ENCODE measurements at places on chromosomes 5 and 9.

GRCh38 chr5:118095115-118095514, 893.2 kb downstream of the DTWD2 start:
- no peak for DNase-seq

DNA sequence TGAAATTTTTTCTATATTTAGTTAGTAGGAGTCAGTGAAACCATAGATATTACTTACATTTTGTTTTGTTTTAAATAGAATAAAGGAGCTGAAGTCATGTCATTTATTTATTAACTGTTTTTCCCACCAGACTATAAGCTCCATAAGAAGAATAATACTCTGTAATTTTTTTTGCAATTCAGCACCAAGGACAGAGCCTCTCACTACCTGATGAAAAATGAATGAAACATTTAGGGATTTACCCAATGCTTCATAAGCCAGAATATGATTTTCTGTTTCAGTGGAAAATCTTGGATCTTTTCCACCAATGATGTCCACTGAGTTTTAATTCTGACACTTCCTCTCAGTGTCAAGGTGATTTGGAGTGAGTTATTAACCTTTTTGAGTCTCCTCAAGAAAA, 624.9 kb upstream of the GRAMD2B start:
- no peak for DNase-seq

DNA sequence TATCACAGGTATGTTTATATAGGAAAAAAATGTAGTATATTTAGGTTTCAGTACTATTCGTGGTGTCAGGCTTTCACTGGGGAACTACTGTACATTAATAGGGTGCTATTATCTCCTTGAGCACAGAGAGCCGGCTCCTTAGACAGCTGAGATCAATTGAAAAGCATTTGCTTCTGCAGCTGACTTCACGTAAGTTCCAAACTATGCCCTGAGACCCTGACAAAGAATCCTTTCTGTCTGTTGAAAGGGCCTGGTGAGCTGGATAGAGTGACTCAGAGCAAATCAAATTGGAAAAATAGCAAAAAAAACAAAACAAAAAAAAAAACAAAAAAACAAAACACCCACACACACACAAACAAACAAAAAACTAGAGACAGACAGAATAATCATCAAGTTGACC, 652.0 kb downstream of the MTRR start:
- DNase-seq: no peak

GRCh38 chr9:35501946-35502345, 12.0 kb downstream of the RUSC2 start:
- DNase-seq: no peak

DNA sequence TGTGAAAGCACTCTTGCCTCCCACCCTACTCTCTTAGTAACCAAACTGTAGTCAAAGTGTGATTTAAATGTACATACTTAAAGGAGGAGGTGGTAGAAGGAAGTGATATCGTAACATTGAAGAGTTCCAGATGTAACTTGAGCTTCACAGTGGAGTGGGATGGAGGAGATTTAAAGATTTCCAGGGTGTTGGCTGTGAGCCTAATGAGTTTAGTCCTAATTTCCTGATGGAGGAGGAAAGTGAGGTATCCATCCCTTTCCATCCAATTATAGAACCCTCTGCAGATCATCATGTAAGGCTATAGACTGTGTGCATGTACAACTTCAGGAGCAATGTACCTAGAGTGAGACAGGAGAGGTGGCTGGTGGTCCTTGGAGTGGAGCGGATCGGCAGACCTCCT, 1163.9 kb upstream of the SEMA6A start:
- DNase-seq: no peak

GRCh38 chr5:148732692-148733091, 78.4 kb upstream of the HTR4 start:
- no peak for DNase-seq

- DNase-seq: no peak
Observed at GRCh38 chr9:100322954-100323536, 29.7 kb downstream of the TEX10 start.

- DNase-seq: no peak
Observed at GRCh38 chr5:132243366-132243977, 14.0 kb upstream of the PDLIM4 start.

- DNase-seq: no peak
Observed at GRCh38 chr5:124614105-124614504, 132.3 kb downstream of the ZNF608 start.

DNA sequence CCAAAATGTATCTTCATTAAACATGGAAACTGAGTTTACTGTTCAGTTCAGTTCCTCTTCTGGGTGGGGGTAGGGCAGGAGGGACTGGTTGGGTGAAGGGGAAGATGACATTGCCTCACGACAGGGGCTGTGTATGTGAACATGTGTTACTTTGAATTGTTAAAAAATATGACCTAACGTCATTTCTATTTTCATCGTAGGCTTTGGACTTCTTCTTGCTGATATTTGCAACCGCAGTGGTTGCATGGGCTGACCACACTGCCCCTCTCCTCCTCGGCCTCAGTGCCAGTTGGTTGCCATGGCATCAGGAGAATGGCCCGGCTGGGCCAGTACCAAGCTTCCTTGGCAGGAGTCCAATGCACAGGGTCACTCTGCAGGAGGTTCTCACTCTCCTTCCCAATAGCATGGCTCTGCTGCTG, 41.5 kb downstream of the HACD4 start:
- DNase-seq: no peak

DNA sequence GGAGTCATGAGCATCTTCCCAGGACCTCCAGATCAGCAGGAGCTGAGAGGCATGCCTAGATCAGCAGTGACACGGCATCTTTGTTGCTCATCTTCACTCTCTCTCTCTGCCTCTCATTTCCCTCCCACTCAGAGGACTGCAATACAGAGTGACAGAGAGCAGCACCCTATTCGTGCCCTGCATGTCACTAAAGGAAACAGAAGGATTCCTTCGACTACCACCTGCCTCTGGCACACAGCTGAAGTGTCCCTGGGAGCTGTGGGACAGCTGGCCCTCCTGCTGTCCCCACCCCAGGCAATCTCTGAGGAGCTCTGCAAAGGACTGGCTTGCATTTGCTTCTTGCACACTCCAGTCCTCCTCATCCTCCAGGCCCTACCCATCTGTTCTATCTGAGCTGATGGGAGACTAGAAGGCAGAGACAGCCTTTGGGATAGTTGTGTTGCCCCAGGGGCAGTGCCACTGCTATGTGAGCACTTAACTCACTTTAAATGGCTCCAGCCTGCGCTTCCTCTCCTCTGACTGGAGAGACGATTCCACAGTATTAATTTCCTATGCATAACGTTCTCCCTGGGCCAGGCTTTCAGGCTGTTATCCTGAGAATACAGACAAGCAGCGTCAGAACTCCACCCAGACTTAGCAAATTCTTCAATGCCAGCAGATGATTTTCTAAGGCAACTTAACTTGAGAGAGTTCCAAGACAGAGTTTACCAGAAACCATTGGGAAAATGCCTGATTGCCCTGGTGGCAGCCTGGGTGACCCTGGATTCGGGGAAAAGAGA, 167.6 kb upstream of the MAP1B start:
- no peak for DNase-seq

- DNase-seq: no peak
Observed at GRCh38 chr5:104598285-104598684, 1035.7 kb upstream of the NUDT12 start.

DNA sequence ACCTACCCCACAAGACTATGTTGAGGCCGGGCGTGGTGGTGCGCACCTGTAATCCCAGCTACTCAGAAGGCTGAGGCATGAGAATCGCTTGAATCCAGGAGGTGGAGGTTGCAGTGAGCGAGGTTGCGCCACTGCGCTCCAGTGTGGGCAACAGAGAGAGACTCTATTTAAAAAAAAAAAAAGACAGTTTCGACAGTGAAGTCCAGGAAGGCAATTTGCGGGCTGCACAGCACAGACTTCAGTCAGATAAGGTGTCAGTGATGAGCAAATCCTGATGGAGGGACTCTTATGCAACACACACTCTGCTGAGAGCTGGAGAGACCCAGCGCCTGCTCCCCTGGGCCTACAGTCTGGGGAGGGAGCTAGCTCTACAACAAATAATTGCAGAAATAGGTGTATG, 14.2 kb downstream of the CCNJL start:
- no peak for DNase-seq

- DNase-seq: no peak
Observed at GRCh38 chr9:131237291-131237690, 39.0 kb downstream of the FAM78A start.

DNA sequence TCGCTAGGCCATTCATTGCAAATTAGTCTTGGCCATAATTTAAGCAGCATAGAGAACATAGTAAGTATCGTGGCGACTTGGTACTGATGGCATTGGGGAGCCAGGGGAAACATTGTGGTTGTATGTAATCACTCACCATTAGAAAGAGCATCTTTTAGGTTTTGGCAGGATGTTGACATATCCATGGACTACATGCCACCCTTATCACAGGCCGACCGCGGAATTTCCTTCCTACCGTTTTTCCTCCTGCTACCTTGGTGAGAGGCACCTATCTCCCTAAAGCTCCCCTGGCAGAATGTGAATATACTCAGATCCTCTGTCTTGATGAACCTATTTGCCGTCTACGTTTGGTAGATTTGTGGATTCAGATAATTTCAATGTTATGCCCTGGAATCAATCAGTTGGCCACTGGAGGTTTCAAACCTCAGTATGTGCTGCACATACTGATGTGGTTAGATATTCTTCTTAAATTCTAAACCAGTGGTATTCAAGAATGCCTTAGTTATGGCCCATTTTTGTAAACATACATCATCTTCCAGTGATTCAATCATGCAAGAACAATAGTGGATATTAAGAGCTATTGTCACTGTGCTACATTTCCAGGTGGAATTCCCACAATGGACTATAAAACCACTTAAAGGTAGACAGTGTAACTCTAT, 271.0 kb upstream of the HAPLN1 start:
- DNase-seq: no peak

DNA sequence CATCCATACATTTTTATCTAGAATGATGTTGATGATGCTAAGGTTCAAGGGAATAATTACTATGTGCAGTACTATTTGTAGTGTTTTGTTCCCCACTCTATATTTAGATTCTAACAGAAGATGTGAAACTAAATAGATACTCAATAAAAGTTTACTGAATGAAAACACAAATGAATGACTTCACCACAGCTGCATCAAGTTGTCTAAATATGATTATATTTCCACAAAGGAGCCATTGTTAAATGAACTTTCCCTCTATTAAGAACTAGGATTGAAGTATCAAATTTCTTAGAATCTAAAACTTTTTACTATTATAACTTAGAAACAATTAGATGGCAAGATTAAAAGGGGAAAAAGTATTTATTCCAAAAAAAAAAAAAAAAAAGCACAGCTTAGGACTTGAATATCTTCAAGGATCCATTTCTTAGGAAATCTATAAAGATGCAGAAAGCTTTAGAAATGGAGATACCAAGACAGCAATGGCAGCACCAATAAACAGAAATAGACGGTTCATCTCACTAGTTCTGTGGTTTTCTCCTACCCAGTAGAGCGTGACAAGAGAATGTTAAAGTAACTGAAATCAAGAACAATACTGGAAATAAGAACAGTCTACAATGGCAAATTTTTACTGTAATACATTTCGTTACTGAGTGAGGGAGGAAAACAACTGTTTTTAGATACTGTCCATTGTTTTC, 347.6 kb downstream of the EBF1 start:
- DNase-seq: no peak

- DNase-seq: no peak
Observed at GRCh38 chr5:119368238-119368630, 12.4 kb downstream of the TNFAIP8 start.

- DNase-seq: no peak
Observed at GRCh38 chr5:891117-891836, 1.3 kb downstream of the BRD9 start.

GRCh38 chr5:55063899-55064298, 38.5 kb upstream of the GZMA start:
- no peak for DNase-seq

DNA sequence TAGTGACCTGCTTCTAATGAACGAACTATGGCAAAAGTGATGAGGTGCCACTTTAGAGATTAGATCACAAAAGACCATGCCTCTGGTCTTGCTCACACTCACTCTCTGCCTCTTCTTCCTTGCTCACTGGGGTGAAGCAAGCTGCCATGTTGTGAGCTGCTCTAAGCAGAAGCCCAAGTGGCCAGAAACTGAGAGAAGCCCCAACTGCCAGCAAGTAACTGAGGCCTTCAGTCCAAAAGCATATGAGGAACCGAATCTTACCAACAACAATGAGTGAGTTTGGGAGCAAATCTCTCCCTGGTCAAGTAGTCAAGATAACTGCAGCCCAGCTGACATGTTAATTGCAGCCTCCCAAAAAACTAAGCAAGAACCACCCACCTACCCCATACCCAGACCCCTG, 126.0 kb upstream of the ACO1 start:
- DNase-seq: no peak

DNA sequence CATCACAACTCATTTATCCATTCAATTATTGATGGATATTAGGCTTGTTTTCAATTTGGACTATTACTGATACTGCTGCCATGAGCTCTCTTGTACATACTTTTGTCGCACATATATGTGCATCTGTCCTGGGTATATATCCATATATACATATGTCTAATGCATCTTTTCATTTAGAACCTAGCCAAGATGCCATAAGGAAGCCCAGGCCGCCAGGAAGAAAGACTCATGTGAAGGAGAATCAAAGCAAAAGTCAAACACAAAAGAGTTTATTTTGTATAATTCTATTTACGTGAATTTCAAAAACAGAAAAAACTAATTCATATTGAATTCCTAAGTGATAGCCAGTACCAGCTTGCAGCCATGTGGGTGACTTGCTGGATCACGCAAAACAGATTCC, 79.0 kb downstream of the ADAMTS12 start:
- DNase-seq: no peak

GRCh38 chr9:130741831-130742449, 48.4 kb downstream of the EXOSC2 start:
- DNase-seq: no peak

GRCh38 chr5:117486879-117487391, 912.3 kb upstream of the SEMA6A start:
- DNase-seq: no peak

DNA sequence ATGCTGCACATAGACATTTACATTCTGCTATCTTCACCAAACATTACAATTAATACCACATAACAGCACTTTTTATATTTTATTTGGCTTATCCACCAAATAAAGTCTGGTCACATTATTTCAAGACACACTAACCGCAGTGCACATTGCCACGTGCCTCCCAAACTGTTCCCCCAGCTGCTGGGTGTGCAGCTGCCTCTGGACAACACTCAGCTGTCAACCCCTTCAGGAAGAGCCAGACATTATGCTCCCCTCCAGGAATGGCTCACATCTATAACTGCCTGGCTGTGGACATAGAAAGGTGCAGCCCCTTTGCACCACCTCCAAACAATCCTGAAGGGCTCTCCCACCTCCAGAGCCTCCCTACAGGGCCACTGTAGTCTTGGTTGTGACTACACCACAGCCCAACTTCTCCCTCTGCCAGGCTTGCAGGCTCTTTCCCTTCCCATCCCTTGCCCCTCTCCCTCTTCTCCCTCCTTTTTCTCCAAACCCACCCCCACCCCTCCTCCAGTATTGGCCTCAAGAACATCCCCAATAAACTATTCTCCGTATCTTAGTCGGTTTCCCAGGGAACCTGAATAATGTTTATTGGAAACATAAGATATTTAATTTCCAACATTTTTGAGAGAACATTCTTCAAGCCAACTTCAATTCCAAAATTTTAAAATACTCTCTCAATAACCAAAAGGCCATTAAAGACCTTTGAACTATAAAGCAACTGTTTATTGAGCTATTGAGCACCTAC, 372.3 kb downstream of the CTNND2 start:
- no peak for DNase-seq
